ENCODE measurements at places on chromosomes 11 and 22.

GRCh38 chr11:86577644-86578636 lies 94.5 kb downstream of the ME3 start:
- DNase-seq: peak; percentile 91

DNA sequence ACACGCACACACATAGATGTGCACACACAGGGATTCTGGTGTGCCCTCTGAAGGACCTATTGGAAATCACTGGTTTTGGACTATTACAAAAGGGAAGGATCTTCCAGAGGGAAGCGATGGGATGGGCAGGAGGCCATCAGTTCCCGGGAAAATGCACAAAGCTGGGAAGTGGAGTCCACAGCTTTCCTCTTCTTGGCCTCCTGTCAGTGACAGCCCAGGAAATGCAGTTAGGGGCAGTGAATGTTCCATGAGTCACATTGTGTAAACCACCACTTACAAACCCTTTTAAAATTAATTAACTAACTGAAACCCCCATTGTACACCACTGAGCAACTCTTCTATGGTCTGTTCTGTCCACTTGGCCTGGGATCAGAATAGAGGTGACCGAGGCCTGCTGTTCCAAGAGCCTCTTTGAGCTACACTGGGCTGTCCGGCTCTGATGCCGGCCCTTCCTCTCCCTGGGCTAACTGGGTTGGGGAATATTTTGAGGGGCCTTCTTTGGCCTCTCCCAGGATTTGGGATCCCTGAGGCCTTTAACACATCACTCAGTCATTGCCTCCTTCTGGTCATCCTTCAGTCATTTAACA lies 137.7 kb downstream of the FEZ1 start:
- DNase-seq: no peak

DNA sequence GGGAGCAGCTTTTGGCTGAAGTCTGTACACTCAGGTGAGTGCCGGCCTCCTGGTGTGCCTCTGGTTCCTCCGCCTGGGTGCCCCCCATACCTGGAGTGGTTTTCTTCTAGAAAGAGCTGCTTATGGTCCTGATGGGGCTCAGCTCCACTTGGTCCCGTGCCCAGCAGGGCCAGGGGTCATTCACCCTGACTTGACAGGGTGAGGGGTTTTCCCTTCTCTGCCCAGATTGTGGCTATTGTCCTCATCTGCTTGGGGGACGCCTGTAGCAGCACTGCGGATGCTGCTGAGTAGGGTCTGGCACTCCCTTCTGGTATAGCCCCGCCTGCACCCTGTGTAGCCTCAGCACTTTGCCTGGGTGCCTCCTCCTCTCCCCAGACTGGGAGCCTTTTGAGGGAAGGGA lies 8.2 kb downstream of the OMP start:
- DNase-seq: no peak

DNA sequence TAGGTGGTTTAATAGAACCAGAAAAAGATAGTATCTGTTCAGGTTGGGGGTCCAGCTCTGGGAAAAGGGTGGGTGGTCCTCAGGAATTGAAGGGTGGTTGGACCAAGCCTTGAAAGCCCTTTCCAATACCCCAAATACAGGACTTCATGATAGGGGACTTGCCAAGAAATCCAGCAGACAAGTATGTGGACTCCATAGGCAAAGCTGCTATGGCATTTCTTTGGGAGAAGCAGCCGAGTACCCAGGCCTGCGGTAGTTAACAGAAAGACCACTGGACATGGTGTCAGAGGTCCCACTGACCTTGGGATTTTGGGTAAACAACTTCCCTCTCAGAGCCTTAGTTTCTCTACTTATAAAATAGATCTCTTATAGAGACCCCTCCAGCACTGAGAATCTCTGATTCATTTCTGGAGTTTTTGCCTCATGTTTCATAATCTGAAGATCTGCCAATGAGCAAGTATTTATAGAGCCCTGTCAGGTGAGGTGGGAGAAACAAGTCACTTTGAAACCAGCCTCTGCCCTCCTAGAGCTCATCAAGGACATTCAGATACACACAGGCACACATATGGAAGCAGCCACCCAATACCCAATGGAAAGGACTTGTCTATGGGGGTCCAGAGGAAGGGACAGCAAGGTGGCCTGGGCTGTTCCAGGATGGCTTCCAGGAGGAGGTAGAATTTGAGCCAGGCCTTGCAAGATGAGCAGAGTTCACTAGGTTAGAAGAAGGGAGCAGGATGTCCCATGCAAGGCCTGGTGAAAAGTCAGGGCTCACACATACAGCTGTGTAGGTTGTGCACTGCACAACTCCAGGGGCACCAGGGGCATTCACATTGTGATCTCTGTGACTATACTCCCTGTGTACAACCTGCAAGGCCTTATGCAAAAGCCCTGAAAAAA lies 31.0 kb upstream of the ACCSL start:
- DNase-seq: peak; percentile 61

DNA sequence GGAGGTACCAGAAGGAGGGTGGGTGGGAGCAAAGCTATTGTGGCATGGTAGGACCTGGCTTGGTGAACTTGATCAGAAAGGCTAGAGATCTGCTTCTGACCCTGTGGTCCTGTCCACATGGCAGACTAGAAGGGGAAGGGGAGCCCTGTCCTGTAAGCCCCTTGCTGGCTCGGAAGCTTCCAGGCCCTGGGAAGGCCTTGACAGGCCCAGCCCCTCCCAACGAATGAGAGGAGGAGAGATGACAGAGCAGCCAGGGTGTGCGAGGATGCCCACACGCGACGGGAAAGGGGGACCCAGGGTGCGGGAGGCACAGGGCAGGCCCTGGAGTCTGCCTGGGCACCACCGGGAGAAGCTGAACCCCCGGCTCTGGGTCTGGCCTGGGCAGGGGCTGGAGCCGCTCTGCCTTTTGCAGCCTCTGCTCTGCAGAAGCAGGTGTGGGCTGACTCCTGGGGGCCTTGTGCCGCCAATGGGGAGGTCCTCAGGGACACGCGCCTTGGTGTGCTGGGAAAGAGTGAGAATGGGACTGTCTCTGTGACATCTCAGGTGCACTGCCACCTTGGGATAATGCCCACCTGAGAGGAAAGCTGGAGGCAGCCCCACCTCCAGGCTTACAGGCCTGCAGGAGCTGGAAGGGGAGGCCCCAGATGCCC lies 1447.5 kb downstream of the BRD1 start:
- DNase-seq: no peak

GRCh38 chr11:115390441-115390840 lies 113.8 kb downstream of the CADM1 start:
- no peak for DNase-seq

GRCh38 chr11:44110231-44110679 lies 14.8 kb downstream of the EXT2 start:
- peak; percentile 44 for DNase-seq

- no peak for DNase-seq
These were observed 39.0 kb downstream of the MAML2 start for GRCh38 chr11:96303980-96304379.

DNA sequence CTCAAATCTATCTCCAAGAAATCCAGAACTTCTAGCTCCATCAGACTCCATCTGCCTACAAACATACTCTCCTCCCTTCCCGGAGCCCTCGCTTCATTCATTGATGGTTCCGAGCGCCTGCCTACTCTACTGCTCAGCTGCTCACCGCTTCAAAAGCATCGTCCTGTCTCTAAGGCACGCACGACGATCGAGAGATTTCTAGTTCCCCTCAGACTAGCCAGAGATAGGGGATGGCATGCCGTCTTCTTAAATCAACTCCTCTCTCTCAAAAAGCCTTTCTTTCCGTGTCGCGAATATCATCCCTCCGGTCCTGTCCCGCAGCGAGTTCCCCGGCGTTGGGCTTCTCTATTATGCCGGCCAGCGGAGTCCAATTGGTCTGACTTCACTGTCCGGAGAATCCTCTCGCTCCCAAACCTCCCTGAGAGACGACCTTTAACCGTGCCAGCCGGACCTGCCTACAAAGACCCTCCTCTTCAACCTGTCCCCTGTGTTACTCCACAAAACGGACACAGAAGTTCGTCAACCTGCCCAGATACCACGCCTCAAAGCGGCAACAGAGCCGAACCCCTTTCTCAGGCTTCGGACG lies 592 bp downstream of the EEF1G start:
- DNase-seq: no peak

- DNase-seq: no peak
These were observed 3.6 kb downstream of the SHANK3 start for GRCh38 chr22:50676180-50676636.

DNA sequence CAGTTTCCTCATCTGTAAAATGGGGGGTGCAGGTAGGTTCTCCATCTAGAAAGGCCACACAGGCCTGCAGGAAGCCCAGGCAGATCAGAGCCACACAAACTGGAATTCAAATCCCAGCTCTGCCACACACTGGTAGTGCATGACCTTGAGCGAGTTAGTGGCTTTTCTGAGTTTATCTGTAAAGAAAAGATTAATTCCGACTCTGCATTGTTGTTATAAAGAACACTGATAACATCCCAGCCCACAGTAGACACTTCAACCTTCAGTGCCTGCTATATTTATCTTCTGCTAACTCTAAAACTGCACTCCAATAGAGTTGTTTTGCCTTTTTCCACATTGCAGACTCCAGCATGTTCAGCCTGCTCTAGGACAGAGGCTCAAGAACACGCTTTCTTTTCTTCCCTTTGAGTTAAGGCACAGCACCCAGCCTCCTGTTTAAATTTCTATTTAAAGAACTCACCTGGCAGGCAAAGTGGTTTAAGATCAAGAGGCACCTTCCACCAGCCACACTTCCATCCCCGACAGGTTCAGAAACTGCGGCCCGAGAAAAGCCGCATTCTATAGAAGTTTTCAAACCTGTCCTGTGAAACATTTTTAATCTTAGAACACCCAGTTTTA lies 133.9 kb downstream of the PLEKHA7 start:
- no peak for DNase-seq

DNA sequence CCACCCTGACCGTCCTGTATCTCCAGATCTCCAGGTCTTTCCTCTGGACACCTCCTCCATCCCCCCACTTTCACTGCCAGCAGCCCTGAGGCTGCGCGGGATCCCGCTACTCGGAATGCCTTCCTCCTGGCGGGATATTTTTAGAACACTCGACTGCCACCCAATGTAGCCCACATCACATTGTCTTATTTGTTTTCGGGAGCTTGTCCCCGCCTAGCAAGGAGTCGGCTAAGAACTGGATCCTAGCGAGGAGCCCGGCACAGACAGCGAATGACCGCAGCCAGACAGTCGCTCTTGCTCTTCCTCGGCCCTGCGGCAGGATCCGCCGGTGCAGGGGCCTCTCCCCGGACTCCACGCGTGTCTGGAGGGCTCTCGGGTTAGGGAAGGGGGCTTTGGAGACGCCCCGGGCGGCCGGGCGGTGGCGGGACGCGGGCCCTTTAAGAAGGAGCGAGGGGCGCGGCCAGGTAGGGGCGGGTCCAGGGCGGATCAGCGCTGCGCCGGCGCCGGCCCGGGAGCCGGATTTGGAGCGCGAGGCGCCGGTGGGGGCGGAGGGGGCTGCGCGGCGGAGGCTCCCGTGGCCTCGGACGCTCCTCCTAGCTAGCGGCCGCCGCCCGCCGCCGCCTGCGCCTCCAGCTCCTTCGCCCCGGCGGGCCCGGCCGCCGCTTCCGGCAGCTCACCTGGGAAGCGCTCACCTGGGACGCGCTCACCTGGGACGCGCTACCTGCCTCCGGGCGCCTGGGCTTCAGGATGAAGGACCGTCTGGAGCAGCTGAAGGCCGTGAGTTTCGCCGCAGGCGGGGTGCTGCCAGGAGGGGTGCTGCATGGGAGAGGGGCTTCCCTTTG lies at the start of gene STX3:
Gene STX3, plus strand, starts transcription at position 518 of the 842 bp plus-strand sequence. Its CDS starts 230 bp downstream, at position 748.
- peak; percentile 41 for DNase-seq

- no peak for DNase-seq
These were observed 12.6 kb downstream of the C22orf23 start for GRCh38 chr22:37940698-37941376.

GRCh38 chr11:15764948-15765347 lies 591.4 kb downstream of the SOX6 start:
- DNase-seq: no peak

DNA sequence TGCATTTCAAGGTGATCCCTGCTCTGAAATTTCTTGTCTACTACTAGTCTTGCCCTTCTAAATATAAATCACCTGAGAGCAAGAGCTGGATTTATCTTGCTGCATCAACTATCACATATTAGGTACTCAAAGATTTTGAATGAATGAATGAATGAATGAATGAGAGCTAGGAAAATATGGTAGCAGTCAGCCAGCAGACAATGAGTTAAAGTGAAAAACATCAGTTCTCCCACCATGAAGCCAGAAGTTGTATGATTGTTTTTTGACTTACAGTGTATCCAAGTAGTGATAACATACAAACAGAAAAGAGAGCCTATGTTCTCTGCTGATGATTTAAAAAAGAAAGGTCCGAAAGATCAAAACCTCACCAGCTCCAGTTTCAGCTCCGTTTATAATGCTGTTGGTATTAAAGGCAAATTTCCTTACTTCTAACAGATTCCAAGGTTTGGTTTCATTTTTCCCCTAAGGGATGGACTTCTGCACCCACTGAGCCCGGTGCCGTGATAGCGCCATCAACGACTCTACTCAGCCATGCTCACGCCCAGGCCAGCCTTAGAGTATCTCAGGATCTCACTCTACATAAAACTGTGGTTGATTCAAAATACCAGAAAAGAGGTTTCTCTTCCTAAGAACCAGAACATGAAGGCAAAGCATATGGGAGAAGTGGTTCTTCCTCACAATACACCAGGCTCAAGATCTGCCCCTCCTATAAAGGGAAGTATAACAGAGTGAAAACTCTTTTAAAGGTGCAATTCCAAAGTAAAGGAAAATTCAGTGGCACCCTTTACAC lies 92.0 kb downstream of the SGSM3 start:
- no peak for DNase-seq

DNA sequence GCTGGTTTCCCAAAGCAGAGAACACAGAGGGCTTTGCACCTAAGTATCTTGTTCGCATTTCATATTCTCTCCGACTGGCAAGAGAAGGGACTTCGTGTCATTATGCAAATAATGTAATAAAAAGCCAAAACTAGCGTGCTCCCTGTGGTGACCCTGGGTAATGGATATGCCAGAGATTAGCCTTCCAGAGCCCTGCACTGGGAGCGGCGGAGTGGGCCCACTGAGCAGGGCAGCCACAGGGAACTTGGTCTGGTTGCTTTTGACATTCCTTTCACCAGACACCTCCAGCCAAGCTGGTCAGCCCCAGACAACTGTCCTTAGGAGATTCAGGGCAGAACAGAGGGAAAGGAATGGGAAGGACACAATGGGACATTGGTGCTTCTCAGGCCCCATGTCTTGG lies 56.1 kb downstream of the FLI1 start:
- no peak for DNase-seq

- DNase-seq: peak; percentile 48
These were observed 46.2 kb upstream of the CSTF3 start for GRCh38 chr11:33207408-33207985.

DNA sequence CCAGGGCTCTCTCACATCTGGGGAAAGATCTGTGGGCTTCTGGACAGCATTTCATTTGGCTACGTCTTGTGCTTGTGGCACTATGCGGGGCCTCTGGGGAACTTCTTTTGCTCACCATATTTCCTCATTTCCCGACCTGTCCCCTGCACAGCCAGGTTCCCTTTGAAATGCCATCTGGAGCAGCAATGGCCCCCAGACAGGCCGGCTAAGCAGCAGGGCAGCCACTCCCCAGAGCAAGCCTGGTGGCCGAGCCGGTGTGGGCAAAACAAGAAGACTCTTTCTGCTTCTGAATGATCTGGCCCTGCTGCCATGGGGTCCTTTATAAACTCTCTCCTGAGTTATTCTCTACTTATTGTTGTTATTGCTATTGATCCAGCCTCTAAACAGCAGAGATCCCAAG lies 190.7 kb upstream of the NECTIN1 start:
- no peak for DNase-seq

GRCh38 chr11:68302256-68302655 lies 10.1 kb upstream of the LRP5 start:
- no peak for DNase-seq

- DNase-seq: no peak
These were observed 102.2 kb downstream of the BRD1 start for GRCh38 chr22:49725516-49725915.

Measured in fibroblast of upper back skin (primary cell).